ENCODE measurements at places on chromosomes 3 and 15.
A peak's percentile ranks its signal among the peaks of the same experiment; 100 is the strongest.

- no peak for DNase-seq
These were observed 7.6 kb downstream of the SLC27A2 start for GRCh38 chr15:50189633-50190032.

- DNase-seq: no peak
These were observed 15.6 kb downstream of the VPS8 start for GRCh38 chr3:184827572-184827971.

GRCh38 chr3:169285057-169286033 lies 378.2 kb downstream of the MECOM start:
- DNase-seq: no peak

- no peak for DNase-seq
These were observed 77.1 kb downstream of the USP13 start for GRCh38 chr3:179729981-179730380.

DNA sequence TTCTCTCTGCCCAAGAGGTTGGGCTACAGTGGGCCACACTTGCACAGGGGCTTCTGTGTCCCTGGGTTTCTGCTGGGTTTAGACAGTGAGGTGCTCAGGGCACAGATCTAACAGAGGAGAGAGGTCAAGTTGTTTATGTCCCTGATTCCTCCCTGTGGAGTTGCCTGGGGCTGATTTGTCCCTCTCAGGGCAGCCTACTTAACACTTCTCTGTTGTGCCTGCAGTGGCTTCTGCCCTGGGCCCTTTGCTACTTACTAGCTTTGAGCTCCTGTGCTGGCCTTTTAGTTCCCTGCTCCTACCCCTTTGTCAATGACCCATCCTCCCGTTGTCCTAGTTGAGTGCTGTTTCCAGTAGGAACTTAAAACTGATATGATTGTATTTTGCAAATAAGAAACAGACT lies 114.0 kb upstream of the RGMA start:
- no peak for DNase-seq

DNA sequence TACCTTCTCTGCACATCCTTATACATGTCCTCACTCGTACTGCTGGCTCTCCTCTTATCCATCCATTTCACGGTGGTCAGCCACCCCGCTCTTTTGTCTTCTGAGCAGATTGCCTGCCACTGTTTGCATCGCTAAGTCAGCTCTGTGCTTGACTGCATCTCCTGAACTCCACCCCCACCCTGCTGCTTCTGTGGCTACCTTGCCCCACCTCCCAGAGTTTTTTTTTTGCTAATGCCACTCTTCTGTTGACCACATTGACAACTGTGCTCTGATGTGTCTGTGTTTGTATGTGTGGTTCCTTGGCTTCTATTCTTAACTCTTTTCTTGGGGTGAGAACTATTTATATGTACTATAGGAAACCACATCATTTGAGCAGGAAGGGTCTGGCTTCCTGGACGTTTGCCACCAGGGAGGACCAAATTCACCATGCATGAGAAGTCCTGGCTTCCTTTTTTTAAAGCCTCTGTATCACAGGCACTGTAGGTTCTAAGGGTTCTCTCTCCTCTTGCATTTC lies 12.8 kb upstream of the MTMR10 start:
- DNase-seq: peak; percentile 28

- DNase-seq: no peak
These were observed 57.2 kb downstream of the OXNAD1 start for GRCh38 chr3:16322189-16322588.

GRCh38 chr3:57048728-57049127 lies 11.7 kb upstream of the SPATA12 start:
- no peak for DNase-seq

DNA sequence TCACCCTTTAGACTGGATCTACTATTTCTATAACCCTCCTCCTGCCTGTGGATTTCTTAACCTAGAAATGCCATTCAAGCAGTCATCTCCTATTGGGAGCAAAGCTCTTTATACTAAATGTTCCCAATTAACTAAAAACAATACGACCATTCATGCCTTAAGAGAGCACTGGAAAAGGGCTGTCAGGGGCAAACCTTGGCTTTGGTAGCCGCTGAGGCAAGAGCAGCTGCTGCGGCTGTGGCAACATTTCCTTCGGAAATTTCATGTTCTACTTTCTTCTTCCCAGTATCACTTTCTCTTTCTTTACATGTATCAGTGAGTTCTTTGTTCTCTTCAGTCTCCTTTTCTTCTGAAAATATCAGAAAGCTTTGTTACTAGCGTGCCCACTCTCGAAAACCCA lies 56.3 kb upstream of the CSPG5 start:
- no peak for DNase-seq

DNA sequence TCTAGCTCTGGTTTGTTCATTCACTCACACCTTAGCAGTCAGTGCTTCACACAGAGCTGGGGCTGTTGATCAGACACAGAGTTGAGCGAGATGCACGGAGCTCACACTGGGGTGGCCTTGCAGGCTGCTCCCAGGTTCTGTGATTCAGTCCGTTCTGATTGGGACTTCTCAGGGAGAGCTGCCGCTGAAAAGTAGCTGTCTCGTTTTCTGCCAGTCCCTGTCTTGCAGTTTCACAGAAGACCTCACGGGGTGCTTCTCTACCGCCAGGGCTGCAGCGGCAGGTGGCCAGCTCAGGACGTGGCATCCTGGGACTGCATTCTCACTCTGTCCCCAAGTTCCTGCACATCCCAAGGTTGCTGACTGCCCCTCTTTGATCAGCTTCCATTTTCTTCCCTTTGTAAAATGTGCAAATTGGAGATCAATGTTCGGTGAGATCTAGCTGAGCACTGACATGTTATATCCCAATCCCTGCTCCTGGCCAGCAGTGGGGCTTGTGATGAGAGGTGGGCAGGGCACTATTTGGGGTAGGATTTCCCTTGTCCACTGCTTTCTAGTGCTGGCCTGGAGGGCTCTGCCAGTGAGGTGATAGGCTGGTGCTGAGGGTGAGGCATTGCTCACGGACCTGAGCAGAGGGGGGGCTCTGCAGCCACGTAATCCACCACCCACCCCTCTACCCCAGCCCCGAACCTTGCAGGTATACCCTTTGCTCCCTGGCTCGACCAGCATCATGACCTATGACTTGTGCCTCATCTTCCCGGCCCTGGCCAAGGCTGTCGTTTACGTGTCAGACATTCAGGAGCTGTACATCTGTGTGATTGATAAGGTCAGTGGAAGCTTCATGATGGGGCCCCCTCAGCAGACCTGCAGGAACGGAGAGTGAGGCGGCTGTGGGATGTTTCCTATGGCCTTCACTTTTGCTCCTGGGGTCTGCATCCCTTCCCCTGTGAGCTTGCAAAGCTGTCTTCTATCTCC lies 5.3 kb upstream of the TXNRD3 start:
- no peak for DNase-seq

DNA sequence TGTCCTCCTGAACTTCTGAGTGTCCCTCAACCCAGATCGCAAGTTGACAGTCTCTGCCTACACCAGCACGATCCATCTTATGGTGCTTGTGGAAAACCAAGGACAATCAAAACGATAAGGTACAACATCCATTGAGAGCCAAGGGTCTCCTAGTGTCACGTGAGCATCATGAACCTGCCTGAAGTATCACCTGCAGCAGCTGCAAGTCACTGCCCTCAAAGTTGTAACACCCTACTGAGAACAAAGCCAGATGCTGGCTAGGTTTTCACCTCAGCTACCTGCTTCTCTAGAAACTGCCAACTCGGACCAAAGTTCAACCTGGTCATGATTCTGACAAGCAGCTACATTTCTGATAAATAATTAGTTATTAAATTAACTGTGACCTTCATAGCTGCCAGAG lies 17.5 kb downstream of the C2CD4B start:
- no peak for DNase-seq

- no peak for DNase-seq
These were observed 22.0 kb downstream of the CPEB1 start for GRCh38 chr15:82625136-82625535.

- DNase-seq: no peak
These were observed 130.3 kb downstream of the SLCO3A1 start for GRCh38 chr15:91983729-91984340.

DNA sequence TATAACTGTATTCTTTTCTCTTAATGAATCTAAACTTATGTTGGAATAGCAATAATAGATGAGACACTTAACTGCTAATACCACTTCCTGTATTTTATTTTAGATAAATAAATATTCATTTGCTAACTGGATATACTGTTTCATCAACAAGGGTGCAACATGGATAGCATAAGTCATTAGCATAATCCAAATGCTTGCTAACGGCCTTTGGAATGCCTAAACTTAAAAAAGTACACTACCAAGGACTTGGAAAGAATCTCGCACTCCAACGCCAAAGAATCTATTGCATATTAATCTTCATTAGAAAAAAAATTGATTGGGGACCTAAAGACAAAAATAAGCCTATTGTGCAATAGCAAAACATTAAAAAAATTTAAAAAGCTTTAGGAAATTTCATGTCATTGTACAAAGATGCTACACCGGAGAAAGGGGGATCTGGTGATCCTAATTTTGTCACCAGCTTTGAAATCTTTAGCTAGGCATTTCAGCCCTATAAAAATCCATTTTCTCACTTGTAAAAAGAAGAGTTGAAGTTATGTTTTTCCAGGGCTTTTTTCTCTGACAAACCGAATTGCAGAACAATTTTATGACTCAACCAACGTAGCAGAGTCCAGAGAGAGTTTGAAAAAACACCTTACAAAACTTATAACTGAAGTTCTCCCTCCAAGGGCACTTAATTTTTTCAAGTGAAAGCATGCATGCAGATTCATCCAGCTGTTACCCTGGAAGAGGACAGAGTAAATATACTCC lies 4.1 kb downstream of the VGLL3 start:
- DNase-seq: no peak

- DNase-seq: no peak
These were observed 24.5 kb downstream of the TMOD3 start for GRCh38 chr15:51853998-51854397.

DNA sequence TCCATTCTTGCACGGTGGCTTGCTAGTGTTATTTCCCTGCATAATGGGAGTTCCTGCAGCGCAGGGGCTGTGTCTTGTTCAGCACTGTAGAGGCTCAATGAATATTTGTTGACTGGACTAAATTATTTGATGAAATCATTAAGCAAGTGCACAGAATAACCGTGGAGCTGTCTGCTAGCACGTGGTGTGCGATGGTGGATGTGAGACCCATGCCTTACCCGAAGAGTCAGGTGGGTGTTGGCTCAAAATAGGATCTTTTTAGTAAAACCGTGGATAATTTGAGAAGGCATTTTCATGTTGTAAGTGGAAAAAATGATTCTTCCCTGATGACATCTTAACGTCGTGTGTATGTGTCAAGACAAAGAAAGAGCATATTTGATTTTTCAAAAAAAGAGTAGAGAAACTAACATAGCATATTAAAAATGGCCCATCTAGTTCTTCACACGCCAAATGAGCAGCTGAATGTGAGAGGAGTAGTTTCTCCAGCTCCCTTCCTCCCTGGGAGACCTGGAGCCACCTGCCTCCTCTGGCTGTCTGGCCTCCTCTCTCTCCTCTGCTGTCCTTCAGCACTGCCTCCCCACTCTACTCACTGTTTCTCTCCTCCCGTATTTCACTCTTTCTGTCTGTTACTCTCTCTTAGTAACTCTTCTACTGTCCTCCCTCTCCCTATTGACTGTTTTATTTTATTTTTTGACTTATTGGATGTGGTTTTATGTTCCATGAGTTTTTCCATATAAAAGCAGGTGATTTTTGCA lies 6.3 kb downstream of the FAM81A start:
- DNase-seq: no peak

Measured in CD4-positive, alpha-beta T cell treated with Interleukin-12 subunit alpha and Interleukin-12 subunit beta, for 1 hour (primary cell).